NCI-H1930 (cell line): ENCODE measurements at places on chromosomes 13 and 19.

GRCh38 chr19:6518145-6518911, 12.5 kb upstream of the TNFSF9 start:
- DNase-seq: no peak

DNA sequence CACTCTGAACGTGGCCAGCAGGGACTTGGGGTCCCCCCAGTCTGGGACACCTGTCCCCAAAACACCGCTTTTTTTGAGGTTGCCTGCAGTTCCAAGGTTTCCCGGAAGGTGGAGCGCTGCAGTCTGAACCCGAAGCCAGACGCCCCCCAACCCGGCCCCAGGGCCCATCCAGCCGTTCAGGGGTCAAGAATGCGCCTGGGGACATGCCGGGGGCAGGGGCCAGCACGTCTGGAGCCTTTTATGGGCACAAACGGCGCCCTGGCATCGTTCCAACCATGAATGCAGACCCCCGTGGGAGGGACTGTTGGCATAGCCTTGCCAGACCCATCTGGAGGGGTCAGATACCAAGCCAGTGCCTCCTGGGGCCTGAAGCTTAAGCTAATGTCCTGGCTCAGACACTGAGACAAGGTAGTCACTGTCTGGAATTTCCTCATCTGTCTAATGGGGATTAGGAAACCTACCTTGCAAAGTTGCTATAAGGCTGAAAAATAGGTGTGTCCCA, 6.9 kb downstream of the S1PR5 start:
- no peak for DNase-seq

DNA sequence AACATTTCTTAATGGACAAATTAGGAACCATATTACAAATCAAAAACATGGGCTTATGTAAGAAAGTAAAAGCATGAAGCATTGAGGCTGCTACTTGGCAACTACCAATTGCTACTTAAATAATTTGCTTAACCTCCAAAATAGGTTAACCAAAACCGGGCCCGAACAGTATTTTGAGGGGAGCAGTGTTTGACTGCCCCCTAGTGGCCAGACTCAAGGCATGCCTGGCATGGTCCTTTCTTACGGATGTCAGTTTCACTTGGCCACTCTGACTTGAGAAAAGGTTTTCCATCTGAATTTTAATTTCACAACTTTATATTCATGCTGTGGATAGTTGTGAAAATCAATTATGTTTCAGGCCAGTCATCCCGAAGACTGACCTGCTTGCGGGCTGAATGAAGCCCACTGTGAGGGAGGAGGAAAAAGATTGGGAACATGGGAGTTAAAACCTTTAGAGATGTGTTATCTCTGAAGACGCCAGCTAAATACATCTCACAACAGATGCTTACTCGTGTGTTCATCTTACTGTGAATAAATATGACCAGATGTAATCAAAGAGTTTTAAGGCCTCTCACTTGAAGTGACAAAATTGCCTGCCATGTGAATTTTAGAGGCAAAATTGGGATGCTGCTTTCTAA, 2.9 kb downstream of the RXFP2 start:
- DNase-seq: peak; percentile 58

DNA sequence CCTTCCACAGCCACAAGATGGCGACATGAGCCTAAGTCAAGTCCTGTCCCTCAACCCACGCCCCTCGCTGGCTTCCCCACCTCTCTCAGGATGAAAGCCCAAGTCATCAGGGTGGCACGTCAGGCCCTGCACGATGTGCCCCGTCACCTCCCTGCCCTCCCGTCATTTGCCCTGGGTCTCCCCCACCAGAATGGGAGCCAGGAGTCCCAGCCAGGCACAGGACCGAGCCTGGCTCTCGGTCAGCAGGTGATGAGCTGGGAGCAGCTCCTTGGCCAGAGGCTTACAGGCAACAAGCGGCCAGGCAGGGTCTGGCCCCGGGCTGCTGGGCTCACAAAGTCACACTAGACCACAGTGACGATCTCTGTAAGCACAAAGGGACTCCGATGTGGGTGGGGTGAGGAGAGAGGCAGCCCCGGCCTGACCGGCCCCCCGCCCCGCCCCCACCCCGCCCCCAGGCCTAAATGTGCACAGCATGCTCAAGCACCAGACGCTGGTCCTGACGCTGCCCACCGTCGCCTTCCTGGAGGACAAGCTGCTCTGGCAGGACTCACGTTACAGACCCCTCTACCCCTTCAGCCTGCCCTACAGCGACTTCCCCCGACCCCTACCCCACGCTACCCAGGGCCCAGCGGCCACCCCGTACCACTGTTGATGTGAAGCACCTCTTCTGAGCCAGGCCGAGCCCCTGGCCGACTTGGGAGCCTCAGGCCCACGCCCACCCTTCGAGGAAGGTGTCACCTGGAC, 7.3 kb downstream of the MRPL4 start:
- peak; percentile 53 for DNase-seq

DNA sequence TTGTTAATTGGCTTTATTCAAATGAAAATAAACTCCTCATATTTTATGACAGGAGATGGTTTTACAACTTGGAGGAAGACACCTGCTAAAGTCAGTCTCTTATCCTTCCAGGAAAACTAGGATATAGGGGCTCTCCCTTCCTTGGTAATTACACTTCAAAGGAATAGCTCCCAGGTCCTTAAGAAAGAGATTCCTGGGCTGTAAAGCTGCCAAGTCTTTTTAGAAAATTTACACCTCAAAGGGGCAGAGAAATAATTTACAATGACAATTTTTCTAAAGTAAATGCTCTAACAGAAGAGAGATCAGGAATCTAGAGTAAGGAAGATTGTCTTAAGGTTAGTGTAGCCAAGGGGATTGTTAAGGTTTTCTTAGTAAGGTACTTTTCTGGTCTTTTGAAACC, 1359.0 kb downstream of the OLFM4 start:
- no peak for DNase-seq

DNA sequence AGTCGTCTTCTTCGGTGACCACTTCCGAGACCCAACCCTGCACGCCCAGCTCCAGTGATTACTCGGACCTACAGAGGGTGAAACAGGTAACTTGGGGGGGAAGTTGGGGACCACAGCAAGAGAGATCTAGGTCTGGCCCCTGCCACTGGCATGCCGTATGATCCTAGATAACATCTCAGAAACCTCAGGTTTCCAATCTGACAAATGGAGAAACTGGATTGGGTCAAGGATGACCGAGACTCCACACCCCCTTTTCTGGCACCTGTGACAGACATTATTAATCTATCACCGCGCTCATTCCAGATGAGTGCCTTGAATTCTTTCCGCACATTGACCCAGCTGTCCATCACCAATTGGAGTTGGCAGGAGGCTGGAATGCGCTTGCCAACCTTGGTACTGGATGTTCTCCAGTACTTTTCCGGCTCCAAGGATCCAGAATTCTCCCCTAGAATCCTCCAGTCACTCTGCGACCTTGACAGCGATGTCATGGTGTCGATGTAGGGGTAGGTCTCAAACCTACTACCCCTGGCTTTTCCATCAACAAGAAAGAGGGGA, 17.4 kb downstream of the VASP start:
- DNase-seq: no peak
